Hematopoietic multipotent progenitor cell treated with erythropoietin and hydrocortisone succinate and interleukin-3 and kit ligand, for 17 days (in vitro differentiated cells): ENCODE measurements at places on chromosomes 4 and X.

- DNase-seq: no peak
These were observed 200.2 kb downstream of the GUCY2F start for GRCh38 chrX:109281483-109282275.

DNA sequence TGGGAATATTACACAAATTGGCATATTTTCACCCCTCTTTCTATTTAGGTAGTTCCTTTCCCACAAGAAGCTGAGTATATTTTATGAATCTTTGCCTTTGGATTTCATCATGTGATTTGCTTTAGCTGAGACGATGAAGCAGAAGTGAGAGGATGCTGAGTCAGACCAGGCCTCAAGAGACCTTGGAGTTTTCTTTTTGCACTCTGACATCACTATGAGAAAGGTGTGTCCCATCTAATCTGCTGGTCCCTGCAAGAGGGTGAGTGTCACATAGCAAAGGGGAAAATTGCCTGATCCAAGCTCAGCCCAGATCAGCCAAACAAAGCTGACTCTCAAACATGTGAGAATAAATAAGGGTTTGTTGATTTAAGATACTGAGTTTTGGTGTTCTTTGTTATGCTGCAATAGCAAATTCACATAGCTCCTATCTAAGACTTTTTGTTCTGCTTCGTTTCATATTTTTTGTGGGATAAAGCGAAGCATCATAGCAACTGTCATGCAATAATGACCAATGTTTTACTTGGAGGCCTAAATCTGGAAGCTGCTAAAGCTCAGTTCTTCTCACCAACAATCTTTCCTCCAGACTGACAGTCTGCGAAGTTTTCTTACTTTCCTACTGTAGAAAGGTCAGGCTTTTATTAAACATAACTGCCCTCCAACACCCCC, 176.9 kb downstream of the PDHA2 start:
- no peak for DNase-seq

DNA sequence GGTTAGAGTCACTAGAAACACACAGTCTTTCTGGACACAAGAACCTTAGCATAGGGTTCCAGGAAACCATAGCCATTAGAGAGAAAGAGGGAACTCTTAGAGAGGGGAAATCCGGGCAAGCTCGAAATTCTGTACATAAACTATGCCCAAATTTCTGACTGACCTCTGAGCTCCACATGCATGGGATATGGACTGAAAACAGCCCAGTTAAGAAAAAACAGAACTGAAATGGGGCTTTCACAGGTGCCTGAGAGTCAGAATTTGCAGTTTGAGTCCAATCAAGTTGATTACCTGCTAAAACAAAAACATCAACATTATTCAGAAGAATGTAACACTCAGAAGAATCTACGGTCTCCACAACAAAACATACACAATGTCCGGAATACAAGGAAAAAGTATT, 13.1 kb downstream of the DCHS2 start:
- DNase-seq: no peak

- no peak for DNase-seq
These were observed 44.6 kb downstream of the C4orf50 start for GRCh38 chr4:5973486-5974220.

GRCh38 chr4:142363686-142364085, 482.4 kb downstream of the INPP4B start:
- DNase-seq: no peak
